HT1080 (cell line): ENCODE measurements at places on chromosomes 11 and 22. TPM values are rescaled to one million over a fixed set of nuclear protein-coding genes. Genes with fewer than 3 reads are reported as not detected.

Gene LMO2
- 0.11 and 1.5 TPM in 2 replicates for total RNA-seq

Gene PRRG4
- 0.33 and 0.35 TPM in 2 replicates for total RNA-seq

Gene TRIM48
- not detected in 2 replicates for total RNA-seq

GRCh38 chr11:116771935-116772334, 852 bp downstream of the BUD13 start:
- no peak for DNase-seq

DNA sequence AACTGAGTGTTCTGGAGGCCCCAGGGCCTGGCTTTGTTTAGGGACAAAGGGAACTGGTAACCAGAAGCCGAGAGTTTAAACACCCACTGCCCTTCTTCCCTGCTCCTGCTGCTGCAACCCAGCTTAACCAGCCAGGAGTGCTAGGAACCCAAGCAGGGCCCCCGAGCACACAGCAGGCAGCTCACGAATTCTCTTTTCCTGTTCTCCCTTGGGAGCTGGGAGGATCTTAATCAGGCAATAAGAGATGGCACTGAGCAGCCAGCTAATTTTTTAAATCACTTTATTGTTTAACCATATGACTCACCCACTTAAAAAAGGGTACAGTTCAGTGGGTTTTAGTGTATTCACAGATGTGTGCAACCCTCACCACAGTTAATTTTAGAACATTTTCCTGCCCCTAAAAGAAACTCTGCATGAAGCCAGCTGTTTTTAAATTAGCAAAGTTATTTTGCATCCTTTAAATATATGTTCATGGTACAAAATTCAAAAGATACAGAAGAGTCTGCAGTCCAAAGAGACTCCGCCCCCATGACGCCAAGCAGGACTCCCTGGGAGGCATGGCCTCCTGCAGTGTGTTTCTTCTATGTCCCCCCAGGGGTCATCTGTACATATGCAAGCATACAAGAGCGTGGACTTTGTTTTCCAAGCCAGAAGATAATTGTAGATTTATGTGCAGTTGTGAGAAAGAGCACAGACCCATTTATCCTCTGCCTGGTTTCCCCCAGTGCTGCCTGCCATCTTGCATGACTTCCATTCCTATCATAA, 18.9 kb upstream of the PPP6R3 start:
- peak; percentile 64 for DNase-seq
